CD4-positive, alpha-beta T cell treated with Interleukin-2 at 100 ng/mL for 4 hours (primary cell): ENCODE measurements at places on chromosomes 6 and 20.

GRCh38 chr20:57464642-57465211, 60.2 kb downstream of the CTCFL start:
- no peak for DNase-seq

GRCh38 chr6:93272896-93273295, 146.5 kb downstream of the EPHA7 start:
- no peak for DNase-seq

- no peak for DNase-seq
Measured at GRCh38 chr20:46211331-46211722, 93.2 kb downstream of the CD40 start.

DNA sequence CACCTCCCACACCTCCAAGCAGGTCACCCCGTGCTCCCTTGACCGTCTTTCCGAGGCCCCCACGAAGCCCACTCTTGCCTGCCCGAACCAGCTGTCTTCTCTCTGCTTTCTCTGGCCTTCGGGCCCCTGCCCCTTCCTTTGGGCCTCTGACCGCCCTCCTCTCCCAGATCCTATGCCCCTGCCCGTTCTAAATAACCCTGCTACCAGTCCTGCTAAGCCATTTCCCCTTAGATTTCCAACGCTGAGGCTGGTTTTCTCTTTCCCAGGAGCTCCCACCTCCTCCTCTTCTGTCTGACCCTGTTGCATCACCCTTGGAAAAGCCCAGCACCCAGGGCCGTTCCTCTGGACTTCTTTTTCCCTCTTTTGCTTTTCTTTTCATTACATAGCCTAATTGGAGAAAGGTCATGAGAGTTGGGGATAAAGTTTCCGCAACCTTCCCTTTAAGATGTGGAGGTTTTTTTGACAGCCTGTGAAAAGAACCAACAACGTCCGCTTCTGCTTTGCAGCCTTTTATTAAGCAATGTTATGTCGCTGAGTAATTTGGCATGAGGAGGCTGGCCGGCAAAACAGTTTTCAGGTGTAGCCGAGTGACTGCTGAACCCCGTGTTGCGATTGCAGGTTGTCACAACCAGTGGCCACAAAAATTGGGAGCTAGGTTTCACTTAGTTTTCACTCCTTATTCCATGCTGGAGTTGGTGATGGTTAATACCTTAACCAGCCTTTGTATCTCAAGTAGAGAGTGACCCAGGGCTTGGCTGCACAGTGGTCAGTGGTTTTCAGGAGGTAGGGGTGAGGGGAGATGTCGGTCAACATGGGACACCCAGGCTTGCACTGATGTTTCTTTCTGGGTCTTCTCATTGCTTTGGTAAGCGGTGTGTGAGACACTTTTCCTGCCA, 970 bp downstream of the BLTP3A start:
- peak; percentile 9 for DNase-seq

GRCh38 chr6:44624226-44624625, 236.7 kb downstream of the CDC5L start:
- no peak for DNase-seq

DNA sequence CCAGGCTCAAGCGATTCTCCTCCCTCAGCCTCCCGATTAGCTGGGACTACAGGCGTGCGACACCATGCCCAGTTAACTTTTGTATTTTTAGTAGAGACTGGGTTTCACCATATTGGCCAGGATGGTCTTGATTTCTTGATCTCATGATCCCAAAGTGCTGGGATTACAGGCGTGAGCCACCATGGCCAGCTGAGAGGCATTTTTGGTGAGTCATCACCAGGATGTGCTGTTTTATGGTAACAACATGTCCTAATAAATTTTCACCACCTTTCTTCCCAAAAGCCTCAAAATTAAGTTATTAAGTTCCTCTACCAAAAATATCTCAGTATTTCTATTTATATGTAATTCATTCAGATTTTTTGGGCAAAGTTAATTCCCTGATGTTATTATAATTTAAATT, 53.5 kb downstream of the COL21A1 start:
- DNase-seq, result no peak

DNA sequence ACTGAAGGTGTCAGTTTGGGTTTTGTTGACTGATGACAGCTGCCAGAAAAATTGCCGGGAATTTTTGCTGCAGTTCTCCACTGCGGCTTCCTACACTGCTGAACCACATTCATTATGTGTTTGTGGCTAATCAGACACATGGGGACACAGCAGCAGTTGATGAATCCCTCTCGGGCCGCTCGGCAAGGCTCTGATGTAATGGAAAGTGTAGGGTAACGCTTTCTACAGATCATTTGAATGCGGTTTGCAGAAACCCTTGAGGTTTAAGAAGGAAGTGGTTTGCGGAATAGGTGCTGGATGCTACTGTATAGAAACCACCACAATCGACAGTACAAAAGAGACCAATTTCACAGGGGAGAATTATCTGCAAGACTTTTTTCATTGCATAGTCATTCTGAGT, 138.7 kb upstream of the SASH1 start:
- DNase-seq, result peak; percentile 43

DNA sequence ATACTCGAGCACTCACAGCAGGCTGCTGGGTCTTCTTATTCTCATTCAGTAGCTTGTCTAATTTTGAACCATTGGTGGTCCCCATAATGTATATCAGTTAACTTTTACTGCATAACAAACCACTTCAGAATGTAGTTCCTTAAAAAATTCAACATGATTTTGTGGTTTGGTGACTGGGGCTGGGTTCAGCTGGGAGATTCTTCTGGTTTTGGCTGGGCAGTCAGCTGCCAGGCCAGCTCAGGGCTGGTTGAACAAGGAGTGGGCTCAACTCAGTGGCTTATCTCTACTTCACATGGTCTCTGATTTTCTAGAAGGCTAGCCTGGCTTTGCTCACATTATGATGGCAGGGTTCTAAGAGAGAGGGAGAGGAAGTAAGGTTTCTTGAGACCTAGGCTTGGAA, 292.4 kb upstream of the CHD6 start:
- no peak for DNase-seq

- DNase-seq, result no peak
Measured at GRCh38 chr6:33850869-33851541, 47.2 kb upstream of the MLN start.

DNA sequence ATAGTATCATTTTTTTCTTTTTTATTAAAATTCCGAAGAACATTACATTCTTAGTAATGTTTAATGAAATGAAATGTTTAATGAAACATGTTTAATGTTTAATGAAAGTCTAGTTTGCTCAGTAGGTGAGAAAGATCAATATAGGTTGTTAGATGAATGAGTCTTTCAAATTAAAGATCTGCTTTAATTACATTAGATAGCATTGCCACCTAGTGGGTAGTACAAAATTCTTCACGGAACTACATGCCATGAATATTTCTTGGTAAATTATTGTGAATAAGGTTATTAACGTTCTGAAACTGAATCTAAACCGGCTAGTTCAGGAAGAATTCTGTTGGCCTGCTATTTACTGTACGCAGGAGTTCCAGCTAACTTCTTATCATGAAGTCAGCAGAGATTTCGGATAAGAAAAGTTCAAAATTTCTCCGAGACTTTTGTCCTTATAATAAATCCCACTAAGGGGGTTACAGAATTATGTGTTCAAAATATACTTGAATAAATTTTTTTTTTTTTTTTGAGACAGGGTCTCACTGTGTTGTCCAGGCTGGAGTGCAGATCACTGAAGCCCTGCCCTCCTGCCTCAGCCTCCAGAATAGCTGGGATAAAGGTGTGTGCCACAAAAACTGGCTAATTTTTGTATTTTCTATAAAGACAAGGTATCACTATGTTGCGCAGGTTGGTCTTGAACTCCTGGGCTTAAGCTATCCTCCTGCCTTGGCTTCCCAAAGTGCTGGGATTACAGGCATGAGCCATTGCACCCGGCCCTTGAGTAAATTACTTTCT, 7.9 kb upstream of the GMNN start:
- peak; percentile 48 for DNase-seq

GRCh38 chr6:43966853-43967718, 160.2 kb downstream of the MRPL14 start:
- no peak for DNase-seq

DNA sequence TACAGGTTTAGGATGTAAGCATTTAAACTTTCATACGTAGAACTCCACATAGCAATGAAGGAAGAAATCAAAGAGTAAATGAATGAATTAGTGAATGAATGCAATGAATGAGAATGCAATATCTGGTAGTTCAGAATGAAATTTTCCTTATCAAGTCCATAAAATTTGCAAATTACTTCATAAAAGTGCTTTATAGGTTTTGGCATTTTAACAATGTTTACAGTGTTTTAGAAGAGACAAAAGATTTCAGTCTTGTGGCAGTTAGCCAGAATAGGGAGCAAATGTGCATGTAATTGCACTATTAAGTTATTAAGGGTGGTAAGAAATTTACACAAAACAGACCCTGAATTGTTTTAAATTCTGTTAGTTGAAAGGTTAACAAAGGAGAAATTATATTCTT, 739.4 kb upstream of the FLRT3 start:
- no peak for DNase-seq

GRCh38 chr6:31354158-31354863, 2.7 kb downstream of the HLA-B start:
- DNase-seq, result no peak

- DNase-seq, result peak; percentile 5
Measured at GRCh38 chr6:106360989-106361430, 493 bp downstream of the CRYBG1 start.

DNA sequence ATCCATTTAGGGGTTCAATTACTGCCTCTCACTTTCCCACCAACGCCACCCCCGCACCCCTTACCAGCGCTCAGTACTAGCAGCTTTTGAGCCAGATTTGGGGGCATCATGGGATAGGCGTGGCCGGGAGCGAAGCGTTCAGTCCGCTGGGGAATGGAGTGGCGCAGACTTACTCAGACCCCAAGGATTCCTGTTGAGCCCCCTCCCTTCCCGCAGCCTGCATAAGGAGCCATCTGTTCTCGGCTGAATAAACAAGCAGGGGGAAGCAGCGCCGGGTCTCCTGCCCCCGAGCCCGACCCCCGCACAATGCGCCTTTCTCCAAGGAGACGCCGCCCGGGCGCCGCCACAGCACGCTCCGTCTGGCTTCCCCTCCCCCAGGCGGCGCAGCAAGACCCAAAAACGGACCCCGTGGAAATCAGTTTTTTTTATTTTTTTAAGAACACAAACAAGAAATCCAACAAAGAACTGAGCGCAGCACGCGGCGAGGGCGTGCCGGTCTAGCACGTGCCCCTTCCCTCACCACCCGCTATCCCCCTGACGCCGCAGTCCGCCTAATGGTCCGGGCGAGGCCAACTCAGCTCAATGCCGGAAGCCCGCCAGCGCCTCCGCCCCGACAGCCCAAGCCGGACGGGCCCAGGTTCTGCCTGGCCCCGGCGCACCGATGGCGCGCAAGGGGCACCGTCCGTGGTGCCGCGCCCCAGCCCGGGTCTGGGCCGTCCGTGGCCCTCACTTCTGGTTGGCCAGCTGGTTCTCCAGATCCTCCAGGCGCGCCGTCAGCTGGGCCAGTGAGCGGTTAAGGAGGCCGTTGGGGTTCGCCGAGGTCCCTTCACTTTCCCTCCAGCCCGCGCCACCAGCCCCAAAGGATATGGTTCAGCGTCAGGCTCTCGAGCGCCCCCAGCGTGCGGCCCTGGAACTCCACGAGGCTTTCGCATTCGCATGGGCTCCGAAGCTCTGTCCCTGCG, 13.3 kb upstream of the RBPJL start:
- peak; percentile 77 for DNase-seq

DNA sequence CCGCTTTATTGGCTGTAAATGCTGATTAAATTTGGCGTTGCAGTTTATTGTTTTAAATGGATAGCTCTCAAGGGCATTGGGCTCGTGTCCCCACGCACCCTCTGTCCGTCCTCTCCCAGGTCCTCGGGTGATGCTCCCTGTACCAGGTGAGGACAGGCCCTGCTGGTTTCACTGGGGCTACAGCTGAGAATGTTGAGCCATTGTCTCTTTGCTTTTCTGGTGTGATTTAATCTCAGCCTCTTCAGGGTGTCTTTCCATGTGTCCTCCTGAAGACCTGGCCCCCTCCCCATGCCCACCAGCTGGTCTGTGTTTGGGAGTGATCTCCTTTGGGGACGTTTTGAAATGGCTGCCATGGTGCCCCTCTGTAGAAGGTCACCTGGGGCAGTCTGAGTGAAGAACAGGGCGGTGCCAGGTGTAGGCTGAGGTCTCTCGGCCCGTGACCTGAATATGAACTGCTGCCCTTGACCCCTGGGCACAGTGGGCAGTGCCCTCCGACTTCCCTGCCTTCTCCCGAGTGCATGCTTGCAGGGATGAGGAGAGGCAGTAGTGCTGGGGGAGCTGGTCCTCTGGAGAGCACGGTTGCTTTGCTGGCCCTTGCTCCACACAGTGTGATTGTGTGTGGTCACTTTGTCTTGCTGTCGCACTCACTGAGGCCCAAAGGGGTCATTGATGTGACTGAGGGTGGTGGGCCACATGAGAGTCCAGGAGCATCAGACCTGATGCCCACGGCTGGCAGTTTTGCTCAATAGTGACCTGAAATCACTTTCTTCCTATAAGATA, 12.4 kb upstream of the C20orf204 start:
- no peak for DNase-seq

DNA sequence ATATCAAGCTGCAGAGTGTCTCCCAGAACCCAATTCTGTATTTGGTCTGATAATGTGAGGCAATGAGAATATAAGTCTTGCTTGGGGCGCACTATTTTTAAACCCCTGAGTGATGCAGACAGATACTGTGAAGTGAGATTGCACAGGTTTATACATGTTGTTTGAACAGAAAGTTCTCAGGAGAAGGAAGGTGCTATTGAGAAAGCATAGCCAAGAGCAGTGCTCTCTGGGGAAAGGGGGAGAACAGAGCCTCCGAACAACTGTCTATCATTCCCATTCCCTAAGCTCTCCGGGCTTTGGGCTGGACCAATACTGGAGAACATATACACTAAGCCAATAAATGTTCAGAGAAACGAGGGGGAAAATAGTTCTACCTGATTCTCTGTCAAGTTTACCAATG, 75.8 kb downstream of the PERP start:
- no peak for DNase-seq

- DNase-seq, result no peak
Measured at GRCh38 chr6:40369042-40369441, 218.1 kb downstream of the LRFN2 start.

DNA sequence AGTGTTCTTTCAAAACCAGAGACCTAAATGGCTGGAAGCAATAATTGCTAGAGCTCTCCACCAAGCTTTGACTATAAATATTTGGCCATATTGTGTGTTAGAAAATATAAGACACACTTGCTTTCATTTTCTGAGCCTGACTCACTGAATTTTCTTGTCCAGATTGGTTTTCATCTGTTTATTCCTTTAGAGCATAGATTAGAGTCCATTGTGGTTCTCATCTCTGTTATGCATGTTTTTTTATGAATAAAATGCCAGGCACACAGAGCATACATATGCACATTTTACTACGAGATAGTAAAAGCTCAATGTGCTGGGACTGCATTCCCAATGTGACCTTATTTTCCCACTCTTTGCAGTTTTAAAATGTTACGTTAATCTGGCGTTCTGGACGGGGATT, 115.3 kb upstream of the MLIP start:
- no peak for DNase-seq

GRCh38 chr6:119096721-119097565, 18.5 kb upstream of the FAM184A start:
- DNase-seq, result no peak

- DNase-seq, result no peak
Measured at GRCh38 chr6:28632326-28632851, 106.7 kb downstream of the GPX5 start.

GRCh38 chr6:73747289-73747688, 51.3 kb downstream of the CD109 start:
- peak; percentile 2 for DNase-seq

- DNase-seq, result no peak
Measured at GRCh38 chr20:36154700-36155628, at the start of gene EPB41L1. EPB41L1 (plus strand) TSS chr20:36154740; CDS start chr20:36173778, 19,038 bp downstream.
